Fibroblast of gingiva (primary cell): ENCODE measurements at places on chromosomes 3 and 15.
A peak's percentile ranks its signal among the peaks of the same experiment; 100 is the strongest.

DNA sequence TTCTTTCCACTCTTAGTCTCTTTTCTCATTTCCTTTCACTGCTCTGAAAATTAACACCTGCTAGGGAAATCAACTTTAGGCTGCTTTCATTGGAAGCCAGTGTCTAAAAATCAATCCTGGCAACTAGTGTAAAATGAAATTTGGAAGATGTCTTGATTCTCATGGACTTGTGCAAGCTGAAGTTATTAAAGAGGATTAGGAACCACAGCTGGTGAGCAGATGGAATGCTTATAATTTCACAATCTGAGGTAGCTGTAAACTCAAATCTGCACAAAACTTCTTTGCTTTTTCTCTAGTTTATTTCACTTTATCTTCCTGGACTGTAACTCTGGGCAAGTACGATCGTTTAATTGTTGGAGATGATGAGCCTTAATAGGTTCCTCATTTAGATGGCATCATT, 175.6 kb downstream of the GHSR start:
- peak; percentile 68 for DNase-seq

DNA sequence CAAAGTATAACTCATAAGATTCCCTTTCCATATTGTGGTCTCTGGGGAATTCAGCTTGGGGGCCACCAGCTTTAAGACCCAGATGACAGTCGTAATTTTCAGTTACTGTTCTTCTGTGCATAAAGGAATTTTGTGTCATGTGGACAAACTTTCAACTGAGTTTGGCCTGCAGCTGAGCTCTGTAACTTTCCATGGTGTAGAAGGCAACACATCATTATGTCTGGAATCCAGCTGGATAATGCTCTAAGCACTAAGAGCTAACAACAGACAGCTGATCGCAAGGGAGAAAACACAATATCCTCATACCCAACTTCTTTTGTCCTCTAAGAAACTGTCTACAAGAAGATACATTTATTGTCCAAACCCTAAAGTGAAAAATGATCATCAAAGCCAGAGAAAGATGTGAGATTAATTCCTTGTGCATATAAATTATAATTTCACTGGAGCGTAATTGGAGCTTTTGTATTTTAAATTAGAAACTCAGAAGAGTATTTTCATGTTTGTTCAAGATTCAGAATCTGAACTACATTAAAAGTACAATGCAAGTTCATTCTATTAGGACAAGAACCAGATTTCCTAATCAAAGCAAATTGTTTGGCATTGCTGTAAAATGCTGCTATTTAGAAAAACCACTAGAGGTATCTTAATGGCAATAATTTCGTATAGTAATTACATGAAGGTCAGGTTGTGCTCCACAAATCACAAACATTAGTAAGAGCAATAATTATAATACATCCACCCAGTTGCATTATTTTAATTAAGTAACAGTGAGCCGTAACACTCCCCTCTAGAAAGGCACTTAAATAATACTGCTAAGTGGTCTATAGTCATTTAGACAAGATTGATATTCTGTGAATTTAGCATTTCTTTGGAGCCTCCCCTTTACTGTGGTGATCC, 218.8 kb downstream of the ATP8B4 start:
- DNase-seq: no peak

- peak; percentile 58 for DNase-seq
These were observed 199.6 kb downstream of the SHOX2 start for GRCh38 chr3:157906627-157907026.

DNA sequence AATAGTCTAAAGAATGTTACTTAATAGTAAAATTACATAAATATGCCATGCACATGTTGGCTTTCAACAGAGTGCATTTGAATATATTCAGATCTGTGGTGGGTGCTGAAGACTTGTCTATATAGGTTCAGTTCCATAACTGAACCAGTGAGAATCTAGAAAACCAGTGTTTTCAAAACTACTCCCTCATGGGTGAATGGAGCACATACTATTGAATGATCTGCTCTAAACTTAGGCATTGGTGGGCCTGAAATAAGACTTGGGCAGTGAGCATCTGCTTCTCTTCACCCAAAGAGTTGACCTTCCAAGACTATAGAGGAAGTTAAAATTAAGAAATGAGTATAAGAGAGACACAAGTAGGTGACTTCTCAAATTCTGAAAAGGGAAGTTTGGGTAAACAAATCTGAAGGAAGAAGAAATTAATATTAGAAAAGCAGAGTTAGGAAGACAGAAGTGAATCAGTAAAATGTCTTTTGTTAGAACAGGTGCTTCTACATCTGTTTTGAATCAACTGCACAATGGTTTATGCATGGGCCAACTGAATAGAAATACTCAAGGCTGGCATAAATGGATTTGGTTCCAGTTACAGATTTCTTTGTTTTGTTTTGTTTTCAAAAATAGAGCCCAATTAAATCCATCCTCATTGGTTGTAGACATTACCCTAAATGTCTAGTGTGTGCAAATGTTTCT, 19.3 kb downstream of the ALCAM start:
- DNase-seq: no peak

DNA sequence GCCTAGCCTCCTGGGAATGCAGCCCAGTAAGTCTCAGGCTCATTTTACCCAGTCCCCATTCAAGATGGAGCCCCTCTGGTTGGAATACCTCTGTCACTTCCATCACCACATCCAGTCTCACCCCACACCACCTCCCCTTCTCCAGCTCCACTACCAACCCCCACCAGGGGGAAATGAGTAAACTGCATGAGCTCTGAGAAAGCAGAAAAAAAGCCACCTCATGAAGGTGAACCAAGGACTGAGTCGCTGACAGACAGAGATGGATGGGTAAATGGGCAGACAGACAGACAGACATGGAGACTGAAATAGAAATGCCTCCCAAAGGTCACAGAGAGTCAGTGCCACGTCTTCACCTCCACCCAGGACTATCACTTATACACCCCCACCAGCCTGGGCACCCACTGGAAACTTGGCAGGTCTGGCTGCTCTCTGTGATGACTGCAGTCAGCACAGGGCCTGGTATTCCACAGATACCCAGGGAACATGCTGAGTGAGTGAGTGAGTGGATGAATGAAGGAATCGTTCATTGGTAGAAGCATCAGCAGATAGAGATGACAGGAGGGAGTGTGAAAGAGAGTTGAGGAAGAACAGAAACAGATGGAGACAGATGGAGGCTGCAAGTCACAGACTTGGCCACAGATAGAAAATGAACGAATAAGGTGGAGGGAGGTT, 4.9 kb upstream of the LOXL1 start:
- no peak for DNase-seq

DNA sequence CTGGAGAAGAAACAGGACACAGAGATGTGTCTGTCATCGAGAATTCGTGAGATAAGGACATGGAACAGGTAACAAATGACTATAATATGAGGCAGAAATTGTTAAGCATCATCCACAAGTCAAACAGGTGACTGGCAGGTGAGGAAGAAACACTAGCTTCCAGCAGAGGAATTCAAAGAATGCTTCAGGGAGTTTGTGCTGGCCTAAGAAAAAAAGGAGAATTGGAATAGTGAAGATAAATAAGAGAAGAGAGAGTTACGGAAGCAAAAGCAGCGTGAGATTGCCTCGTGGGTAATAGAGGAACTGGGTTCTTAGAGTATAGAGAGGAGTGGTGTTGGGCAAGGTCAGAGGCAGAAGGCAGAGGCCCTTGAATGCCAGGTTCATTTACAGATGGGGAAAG, 22.9 kb upstream of the FGF12 start:
- DNase-seq: no peak

DNA sequence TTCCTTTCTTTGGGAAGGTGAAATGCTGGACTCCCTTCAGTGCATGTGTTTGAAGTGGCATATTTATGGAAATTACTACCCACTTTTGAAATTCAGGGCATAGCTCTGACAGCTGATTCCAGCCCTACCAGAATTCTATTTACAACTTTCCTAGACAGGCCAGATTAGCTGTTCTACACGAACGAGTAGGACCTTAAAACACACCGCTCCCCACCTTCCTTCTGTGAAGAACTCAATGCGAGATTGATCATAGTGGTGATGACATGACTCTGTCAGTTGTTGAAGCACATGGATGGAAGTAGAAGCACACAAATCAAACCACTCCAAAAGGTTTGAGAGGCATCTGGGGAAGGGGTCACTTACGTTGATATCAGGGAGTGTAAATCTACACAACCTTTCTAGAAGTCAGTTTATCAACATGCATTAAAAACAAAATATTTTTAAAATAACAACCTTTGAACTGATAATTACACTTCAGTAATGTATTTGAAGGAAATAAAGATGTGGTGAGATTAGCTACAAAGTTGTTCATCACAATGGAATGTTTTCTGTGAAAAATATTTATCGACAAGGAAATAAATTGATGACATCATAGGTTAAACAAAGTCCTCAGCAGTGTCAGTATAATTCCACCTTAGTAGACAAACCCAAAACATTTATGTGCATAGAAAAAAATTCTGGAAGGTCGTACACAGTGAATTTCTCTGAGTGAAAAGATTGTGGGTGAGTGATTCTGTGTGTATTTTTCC, 29.8 kb downstream of the RARB start:
- no peak for DNase-seq

DNA sequence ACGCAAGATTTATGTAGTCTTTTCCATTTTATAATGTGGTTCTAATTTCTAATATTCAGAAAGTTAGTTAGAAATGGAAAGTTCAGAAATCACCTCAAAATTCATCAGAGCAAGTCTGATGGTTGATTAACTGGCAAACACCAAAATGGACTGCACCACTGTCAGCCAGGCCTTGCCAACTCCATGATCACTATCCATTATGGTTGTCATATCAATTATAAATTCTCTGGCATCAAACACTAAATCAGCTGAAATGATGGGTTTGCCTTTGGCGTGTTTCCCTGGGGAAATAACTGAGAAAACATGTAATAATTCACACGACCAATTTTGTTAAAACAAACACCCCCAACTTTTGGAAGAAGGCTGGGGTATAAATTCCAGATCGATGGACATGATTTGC, 219.4 kb downstream of the CDIN1 start:
- DNase-seq: no peak

DNA sequence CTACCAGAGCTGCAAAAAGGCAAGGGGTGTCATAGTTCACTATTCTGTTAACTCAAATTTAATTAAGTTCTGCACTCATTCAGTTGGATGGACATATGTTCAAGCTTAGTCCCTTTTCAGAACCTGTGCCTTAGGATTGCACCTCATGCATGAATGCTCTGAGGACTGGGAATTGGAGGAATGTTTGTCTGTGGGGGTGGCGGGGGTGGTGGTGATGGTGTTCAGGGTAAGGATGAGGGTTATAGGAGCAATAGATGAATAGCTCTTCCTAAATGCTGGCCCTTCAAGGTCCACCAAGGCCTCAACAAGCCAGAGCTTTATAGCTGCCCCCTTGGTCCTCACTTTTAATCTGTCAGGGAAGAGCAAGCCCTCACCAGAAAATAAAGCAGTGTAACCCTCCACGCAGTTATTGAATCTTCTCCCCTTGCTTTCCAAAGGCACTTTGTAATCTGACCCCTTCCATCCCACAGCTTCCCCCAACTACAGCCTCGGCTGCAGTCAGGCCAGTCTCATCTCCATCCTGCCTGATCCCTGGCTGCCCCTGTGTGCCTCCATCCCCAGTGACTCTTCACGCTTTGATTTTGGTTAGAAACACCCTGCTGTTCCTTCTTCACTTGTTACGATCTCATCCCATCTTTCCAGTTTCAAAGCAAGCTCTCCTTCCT, 221.6 kb upstream of the LMCD1 start:
- DNase-seq: no peak

GRCh38 chr15:25052191-25052999, 97.6 kb downstream of the SNRPN start:
- no peak for DNase-seq

- peak; percentile 37 for DNase-seq
These were observed 26.7 kb downstream of the ABHD2 start for GRCh38 chr15:89114990-89115389.

- DNase-seq: no peak
These were observed 195.8 kb downstream of the FHIT start for GRCh38 chr3:61055447-61055846.

DNA sequence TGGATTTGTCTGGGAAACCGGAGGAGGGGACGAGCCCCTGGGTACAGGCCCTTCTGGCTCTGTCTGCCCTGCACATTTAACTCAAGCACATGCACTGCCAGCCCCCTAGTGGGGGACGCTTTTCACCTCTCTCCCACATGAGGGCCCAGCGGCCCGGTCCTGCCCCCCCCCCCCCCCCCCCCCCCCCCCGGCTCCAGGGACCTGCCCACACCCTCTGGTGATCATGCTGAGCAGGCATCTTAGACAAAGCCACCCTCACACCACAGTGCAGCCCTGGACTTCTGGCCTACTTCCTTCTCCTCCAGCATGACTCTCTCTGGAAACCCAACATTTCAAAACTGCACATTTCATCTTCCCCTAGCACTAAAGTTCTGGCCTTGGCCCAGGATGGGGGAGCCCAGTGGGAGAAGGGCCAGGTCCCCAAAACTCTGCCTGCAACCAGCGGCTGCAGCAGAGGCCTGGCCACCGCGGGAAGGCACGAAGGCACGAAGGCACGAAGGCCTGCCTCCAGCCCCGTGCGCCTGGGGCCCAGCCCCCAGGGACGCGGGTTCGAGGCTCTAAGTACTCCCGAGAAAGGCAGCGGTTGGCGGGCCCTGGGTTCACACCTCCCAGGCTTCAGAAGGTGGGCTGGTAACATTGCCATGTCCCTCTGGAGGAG, 14.1 kb downstream of the KLF15 start:
- peak; percentile 56 for DNase-seq

GRCh38 chr3:32584660-32585059, 14.0 kb upstream of the DYNC1LI1 start:
- DNase-seq: no peak

DNA sequence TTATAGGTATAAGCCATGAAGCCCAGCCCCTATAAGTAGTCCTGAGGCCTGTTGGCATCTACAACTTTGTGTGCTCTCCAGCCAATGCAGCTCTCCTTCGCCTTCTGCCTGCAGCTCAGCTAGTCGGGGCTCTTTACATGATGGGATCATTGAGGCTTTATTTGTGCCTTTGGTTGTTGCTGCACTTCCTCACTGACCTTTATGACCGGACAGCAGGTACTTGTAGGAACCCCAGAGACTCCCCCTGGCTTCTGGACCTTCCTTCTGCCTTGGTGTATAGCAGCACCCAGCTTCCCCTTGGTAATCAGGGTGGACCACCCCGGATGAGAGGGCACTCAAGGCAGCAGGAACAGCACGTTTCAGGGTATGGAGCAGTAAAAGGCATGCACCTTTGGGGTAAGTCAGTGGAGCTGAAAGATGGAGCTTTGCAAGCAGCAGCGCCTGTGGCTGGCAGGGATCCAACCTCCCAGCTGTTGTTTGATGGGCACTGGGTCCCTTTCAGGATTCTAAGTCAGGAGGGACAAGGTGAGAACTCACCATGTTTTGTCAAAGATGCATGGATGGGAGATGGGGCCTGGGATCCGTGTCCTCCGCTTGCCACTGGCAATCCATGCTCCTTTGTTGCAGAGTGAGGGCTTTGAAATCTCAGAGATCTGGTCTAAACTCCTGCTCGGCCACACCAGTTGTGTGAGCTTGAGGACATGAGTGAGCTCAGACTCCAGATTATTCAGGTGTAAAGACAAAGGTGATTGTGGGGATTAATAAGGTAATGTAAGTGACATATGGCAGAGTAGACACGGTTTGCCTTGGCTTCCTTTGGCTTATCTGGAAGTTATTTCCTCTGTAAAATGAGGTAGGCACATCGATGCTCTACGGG, 65.1 kb upstream of the KLF13 start:
- no peak for DNase-seq
